ENCODE measurements at places on chromosomes 12 and 14. TPM values are rescaled to one million over a fixed set of nuclear protein-coding genes. Genes with fewer than 3 reads are reported as not detected.

SERPINA10 gene
- not detected for total RNA-seq

RNASE4 gene
- 4.7 TPM for total RNA-seq

GLIPR1L2 gene
- total RNA-seq: 0.35 TPM

CBLN3 gene
- 8.6 TPM for total RNA-seq

DLGAP5 gene
- 95.8 TPM for total RNA-seq

TBC1D30 gene
- 0.13 TPM for total RNA-seq

CLEC4D gene
- not detected for total RNA-seq

FNTB gene
- total RNA-seq: 12.3 TPM

STAT2 gene
- total RNA-seq: 304 TPM

STAC3 gene
- 4.1 TPM for total RNA-seq

TGM1 gene
- total RNA-seq: 4.0 TPM

ADAMTS20 gene
- total RNA-seq: not detected
